ENCODE measurements at places on chromosomes 12 and 14. TPM values are rescaled to one million over a fixed set of nuclear protein-coding genes. Genes with fewer than 3 reads are reported as not detected.

The CHMP4A gene
- 25.1 TPM for total RNA-seq

The ACOT4 gene
- 1.4 TPM for total RNA-seq

The SRRM4 gene
- total RNA-seq = not detected

The FLVCR2 gene
- 7.9 TPM for total RNA-seq

The NACA gene
- 1,071 TPM for total RNA-seq

The GZMB gene
- not detected for total RNA-seq

The MYRFL gene
- under 0.01 TPM for total RNA-seq

The DEPDC4 gene
- total RNA-seq = 1.7 TPM

The SMOC1 gene
- 0.85 TPM for total RNA-seq

The PRICKLE1 gene
- total RNA-seq = 3.1 TPM

The HOXC13 gene
- total RNA-seq = under 0.01 TPM

The C12orf54 gene
- not detected for total RNA-seq

The AKAP5 gene
- 0.58 TPM for total RNA-seq

The PIGH gene
- 16.5 TPM for total RNA-seq

The TBC1D30 gene
- total RNA-seq = 0.85 TPM

The KRT71 gene
- total RNA-seq = not detected

The BICDL1 gene
- total RNA-seq = 0.38 TPM

The GUCY2C gene
- total RNA-seq = not detected

The DAO gene
- not detected for total RNA-seq

The HPD gene
- total RNA-seq = not detected

The RHNO1 gene
- 21.9 TPM for total RNA-seq

The SOX5 gene
- total RNA-seq = 4.8 TPM

The GPRC5D gene
- not detected for total RNA-seq

The KLRC2 gene
- total RNA-seq = not detected

The DPPA3 gene
- not detected for total RNA-seq

The TAMALIN gene
- 9.0 TPM for total RNA-seq

The MYF6 gene
- total RNA-seq = not detected

The C12orf56 gene
- 0.19 TPM for total RNA-seq

The TAS2R13 gene
- total RNA-seq = 0.58 TPM

The BRI3BP gene
- total RNA-seq = 13.8 TPM

The RPGRIP1 gene
- total RNA-seq = not detected

The SERPINA5 gene
- under 0.01 TPM for total RNA-seq

The B4GALNT1 gene
- total RNA-seq = 2.8 TPM

The OTOGL gene
- total RNA-seq = 0.28 TPM

The SLC17A8 gene
- total RNA-seq = not detected

The FITM1 gene
- not detected for total RNA-seq

The AQP5 gene
- not detected for total RNA-seq

The CLEC6A gene
- total RNA-seq = not detected

The COX8C gene
- not detected for total RNA-seq

The GARIN6 gene
- not detected for total RNA-seq

The MYBPC1 gene
- not detected for total RNA-seq

The GRIP1 gene
- 0.96 TPM for total RNA-seq

The SYT1 gene
- 5.8 TPM for total RNA-seq

The C12orf50 gene
- total RNA-seq = not detected

The NYNRIN gene
- total RNA-seq = 6.8 TPM

The CLEC4C gene
- not detected for total RNA-seq

The MANSC1 gene
- total RNA-seq = 1.3 TPM

The LMO3 gene
- total RNA-seq = 0.56 TPM

The KIF26A gene
- under 0.01 TPM for total RNA-seq

The CLEC4D gene
- not detected for total RNA-seq

The TRMT61A gene
- 11.1 TPM for total RNA-seq

The P2RX2 gene
- not detected for total RNA-seq

The PLEK2 gene
- 42.0 TPM for total RNA-seq

The ZC3H10 gene
- total RNA-seq = 4.0 TPM

The SDR9C7 gene
- not detected for total RNA-seq

The NKX2-8 gene
- total RNA-seq = not detected

The CNTN1 gene
- total RNA-seq = 1.7 TPM

The IFT81 gene
- total RNA-seq = 33.8 TPM

The WIF1 gene
- total RNA-seq = not detected
